ENCODE measurements at places on chromosomes 3 and 15.
A peak's percentile ranks its signal among the peaks of the same experiment; 100 is the strongest.

GRCh38 chr15:66933932-66934867, 131.2 kb upstream of the SMAD3 start:
- H3K36me3 ChIP-seq: no peaks in the 10 kb centered on the region
- H3K27ac ChIP-seq: no peak overlapping the region
- no peak for ATAC-seq

GRCh38 chr15:81111510-81112470, 22.3 kb upstream of the CFAP161 start:
- H3K36me3 ChIP-seq: no peaks in the 10 kb centered on the region
- H3K27ac ChIP-seq: no peak overlapping the region
- peaks cover 9% of the 10 kb centered on the region for H3K4me1 ChIP-seq
- ATAC-seq: peak; percentile 95
- H3K4me3 ChIP-seq: no peak overlapping the region

- H3K4me3 ChIP-seq: peak overlapping the region; percentile 47
- H3K36me3 ChIP-seq: peaks cover under 1% of the 10 kb centered on the region
- ATAC-seq: no peak
- H3K4me1 ChIP-seq: peaks cover 39% of the 10 kb centered on the region
- no peaks in the 10 kb centered on the region for H3K27me3 ChIP-seq
- H3K27ac ChIP-seq: peak overlapping the region; percentile 86
Observed at GRCh38 chr3:178966299-178967176, 105.1 kb downstream of the ZMAT3 start.

GRCh38 chr3:105559856-105560255, 193.1 kb downstream of the ALCAM start:
- H3K4me1 ChIP-seq: no peaks in the 10 kb centered on the region
- H3K27ac ChIP-seq: no peak overlapping the region
- H3K27me3 ChIP-seq: no peaks in the 10 kb centered on the region
- H3K36me3 ChIP-seq: peaks cover 58% of the 10 kb centered on the region
- ATAC-seq: no peak
- no peak overlapping the region for H3K4me3 ChIP-seq

- H3K27me3 ChIP-seq: peaks cover 8% of the 10 kb centered on the region
- no peak overlapping the region for H3K4me3 ChIP-seq
Observed at GRCh38 chr15:69792823-69793222, 304.9 kb downstream of the TLE3 start.

- H3K36me3 ChIP-seq: no peaks in the 10 kb centered on the region
- ATAC-seq: no peak
- H3K27me3 ChIP-seq: peaks cover 22% of the 10 kb centered on the region
- peaks cover 6% of the 10 kb centered on the region for H3K4me1 ChIP-seq
- H3K27ac ChIP-seq: no peak overlapping the region
Observed at GRCh38 chr3:126540342-126540849, 16.4 kb downstream of the CHST13 start.

GRCh38 chr15:33623010-33623409, 312.2 kb downstream of the RYR3 start:
- peaks cover 18% of the 10 kb centered on the region for H3K27me3 ChIP-seq
- no peak overlapping the region for H3K4me3 ChIP-seq
- H3K4me1 ChIP-seq: no peaks in the 10 kb centered on the region
- H3K27ac ChIP-seq: no peak overlapping the region

DNA sequence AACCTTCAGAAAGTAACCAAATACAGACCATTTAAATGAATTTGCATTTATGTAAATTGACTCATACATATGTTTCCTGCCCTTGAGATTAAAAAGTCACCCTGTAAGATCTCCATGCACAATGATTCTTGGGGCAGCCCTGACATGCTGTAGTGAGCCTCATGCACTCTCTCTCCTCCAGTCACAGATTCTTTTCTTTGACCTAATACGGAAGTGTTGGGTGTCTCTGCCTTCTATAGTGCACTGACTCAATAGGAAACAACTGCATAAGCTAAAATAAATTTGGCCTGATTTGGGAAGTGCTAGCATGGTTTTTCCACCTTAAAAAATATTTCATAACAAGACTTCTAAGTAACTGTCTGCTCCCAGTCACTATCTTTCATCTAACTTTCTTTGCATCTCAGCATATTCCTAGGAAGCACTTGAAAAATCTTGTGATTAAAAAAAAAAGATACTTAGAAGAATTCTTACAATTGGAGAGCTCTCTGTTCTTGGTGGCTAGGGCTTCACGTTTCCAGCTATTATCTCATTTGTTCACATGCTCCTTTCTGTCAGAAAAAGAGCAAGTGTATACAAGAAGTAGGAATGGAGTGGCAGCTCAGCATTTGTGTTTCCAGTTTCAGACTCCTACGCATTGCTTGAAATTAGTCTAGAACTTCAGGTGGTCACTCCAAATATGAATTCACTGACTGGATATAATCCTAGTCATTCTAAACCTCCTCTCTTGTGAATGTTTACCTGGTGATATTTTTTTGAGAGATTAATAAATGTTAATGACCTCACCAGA, 207.9 kb upstream of the COL8A1 start:
- H3K4me3 ChIP-seq: no peak overlapping the region
- no peaks in the 10 kb centered on the region for H3K36me3 ChIP-seq

- H3K4me3 ChIP-seq: no peak overlapping the region
- no peaks in the 10 kb centered on the region for H3K36me3 ChIP-seq
- H3K27ac ChIP-seq: no peak overlapping the region
- ATAC-seq: no peak
Observed at GRCh38 chr3:147395899-147396711, 10.2 kb downstream of the ZIC4 start.

- no peak overlapping the region for H3K4me3 ChIP-seq
- no peaks in the 10 kb centered on the region for H3K36me3 ChIP-seq
- peaks cover 30% of the 10 kb centered on the region for H3K27me3 ChIP-seq
- no peak overlapping the region for H3K27ac ChIP-seq
- H3K4me1 ChIP-seq: no peaks in the 10 kb centered on the region
- no peak for ATAC-seq
Observed at GRCh38 chr15:71344316-71344715, 229.0 kb downstream of the THSD4 start.

DNA sequence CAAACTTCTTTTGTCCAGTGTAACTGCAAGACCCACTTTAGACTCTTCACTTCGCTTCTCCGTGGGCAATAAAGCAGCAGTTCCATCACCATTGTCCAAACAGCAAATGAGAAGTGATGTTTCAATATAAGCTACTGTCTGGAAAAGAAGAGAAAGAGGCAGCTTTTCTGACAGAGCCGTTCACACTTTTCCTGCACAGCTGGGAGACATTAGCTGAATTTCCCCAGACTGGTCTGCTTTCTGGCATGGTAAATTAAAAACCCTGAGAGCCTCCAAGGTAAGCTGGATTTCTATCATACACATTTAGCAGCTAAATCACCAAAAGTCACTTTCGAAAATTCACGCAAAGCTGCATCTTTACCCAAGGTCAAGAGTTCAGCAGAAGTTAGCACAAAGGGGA, 108.5 kb upstream of the CMC1 start:
- no peaks in the 10 kb centered on the region for H3K4me1 ChIP-seq
- no peak overlapping the region for H3K4me3 ChIP-seq
- no peaks in the 10 kb centered on the region for H3K36me3 ChIP-seq
- ATAC-seq: no peak

DNA sequence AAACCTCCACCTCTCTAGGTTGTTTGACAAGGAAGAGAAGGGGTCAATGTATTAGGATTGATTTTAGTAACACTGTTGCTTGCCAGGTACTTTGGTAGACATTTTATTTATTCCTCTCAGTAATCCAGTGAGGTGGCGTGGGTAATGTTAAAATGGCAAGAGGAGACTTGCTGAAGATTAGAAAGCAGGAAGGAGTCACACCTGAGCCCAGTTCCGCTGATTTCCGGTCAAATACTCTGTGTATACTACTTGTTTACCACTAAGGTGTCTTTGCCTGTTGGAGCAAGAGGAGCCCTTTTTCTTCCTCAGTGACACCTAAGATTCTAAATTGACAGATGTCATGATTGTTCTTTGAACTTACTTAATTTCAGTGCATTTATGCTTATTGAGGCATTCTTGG, 1.7 kb downstream of the OXNAD1 start:
- ATAC-seq: no peak
- H3K27me3 ChIP-seq: no peaks in the 10 kb centered on the region
- H3K4me1 ChIP-seq: peaks cover 24% of the 10 kb centered on the region

- H3K36me3 ChIP-seq: no peaks in the 10 kb centered on the region
- peaks cover 31% of the 10 kb centered on the region for H3K27me3 ChIP-seq
- ATAC-seq: no peak
- no peak overlapping the region for H3K27ac ChIP-seq
- H3K4me3 ChIP-seq: no peak overlapping the region
- no peaks in the 10 kb centered on the region for H3K4me1 ChIP-seq
Observed at GRCh38 chr3:160617636-160618035, 52.3 kb upstream of the KPNA4 start.

DNA sequence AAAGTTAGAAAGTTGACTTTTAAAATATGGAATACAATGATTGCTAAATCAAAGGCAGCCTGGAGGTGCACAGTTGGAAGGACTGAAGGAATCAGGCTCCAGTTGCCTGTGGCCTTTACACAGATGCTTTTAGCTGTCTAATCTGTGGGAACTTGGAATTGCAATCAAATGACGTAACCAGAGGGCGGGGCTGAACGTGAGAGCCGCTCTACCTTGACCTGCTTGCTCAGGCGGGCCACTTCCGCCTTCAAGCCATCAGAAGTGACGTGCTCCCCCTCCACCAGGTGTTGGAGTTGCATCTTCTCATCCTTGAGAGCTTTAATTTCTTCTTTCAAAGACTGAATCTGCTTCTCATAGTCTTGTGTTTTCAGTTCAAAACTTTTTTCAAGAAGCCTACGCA, 37.7 kb upstream of the GNB5 start:
- peaks cover 67% of the 10 kb centered on the region for H3K4me1 ChIP-seq
- peak overlapping the region; percentile 95 for H3K27ac ChIP-seq
- no peaks in the 10 kb centered on the region for H3K36me3 ChIP-seq
- peak; percentile 71 for ATAC-seq
- H3K4me3 ChIP-seq: no peak overlapping the region

DNA sequence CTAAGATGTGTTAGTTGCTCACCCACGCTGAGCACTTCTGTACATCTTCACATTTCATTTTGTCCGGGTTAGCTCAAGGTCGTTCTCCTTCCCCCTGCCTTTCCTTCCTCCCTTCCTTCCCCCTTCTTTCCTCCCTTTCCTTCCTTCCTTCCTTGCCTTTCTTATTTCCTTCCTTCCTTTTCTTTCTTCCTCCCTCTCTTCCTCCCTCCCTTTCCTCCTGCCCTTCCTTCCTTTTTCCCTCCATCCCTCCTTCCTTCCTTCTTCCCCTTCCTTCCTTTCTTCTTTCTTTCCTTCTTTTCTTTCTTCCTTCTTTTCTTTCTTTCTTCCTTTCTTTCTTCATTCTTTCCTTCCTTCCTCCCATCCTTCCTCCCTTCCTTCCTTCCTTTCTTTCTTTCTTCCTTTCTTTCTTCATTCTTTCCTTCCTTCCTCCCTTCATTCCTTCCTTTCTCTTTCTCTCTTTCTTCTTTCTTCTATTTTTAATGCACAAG, 129.8 kb downstream of the FAM174B start:
- no peak overlapping the region for H3K4me3 ChIP-seq
- H3K27me3 ChIP-seq: peaks cover 10% of the 10 kb centered on the region

- H3K4me1 ChIP-seq: no peaks in the 10 kb centered on the region
- no peak overlapping the region for H3K4me3 ChIP-seq
- no peak for ATAC-seq
- no peak overlapping the region for H3K27ac ChIP-seq
- H3K27me3 ChIP-seq: peaks cover 22% of the 10 kb centered on the region
- H3K36me3 ChIP-seq: no peaks in the 10 kb centered on the region
Observed at GRCh38 chr3:127254033-127254644, 33.7 kb downstream of the PRR20G start.

- H3K36me3 ChIP-seq: no peaks in the 10 kb centered on the region
- peaks cover 46% of the 10 kb centered on the region for H3K4me1 ChIP-seq
Observed at GRCh38 chr3:33438881-33439545, 1.2 kb downstream of the UBP1 start.

DNA sequence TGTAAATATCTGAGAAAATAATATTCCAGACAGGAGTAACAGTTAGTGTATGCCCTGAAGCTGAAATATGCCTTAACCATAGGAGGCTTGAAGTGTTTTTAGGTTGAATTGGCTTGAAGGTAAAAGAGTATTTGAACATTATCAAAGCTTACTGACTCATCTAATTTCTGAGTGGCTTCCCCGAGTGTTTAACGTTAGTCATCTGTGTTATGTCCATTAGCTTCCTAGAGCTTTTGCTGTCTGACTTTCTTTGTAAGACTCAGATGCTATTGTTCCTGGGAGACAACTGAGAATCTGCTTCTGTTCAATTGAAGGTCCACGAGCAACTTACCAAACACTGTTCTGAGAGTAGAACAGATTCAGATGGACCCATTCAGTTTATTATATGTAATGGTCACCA, 656.8 kb upstream of the NECTIN3 start:
- no peak overlapping the region for H3K27ac ChIP-seq
- H3K4me3 ChIP-seq: no peak overlapping the region
- no peaks in the 10 kb centered on the region for H3K36me3 ChIP-seq
- H3K4me1 ChIP-seq: no peaks in the 10 kb centered on the region
- ATAC-seq: no peak
- no peaks in the 10 kb centered on the region for H3K27me3 ChIP-seq

- no peaks in the 10 kb centered on the region for H3K27me3 ChIP-seq
- H3K36me3 ChIP-seq: peaks cover 10% of the 10 kb centered on the region
Observed at GRCh38 chr15:40829115-40829514, 607 bp upstream of the PPP1R14D start.

DNA sequence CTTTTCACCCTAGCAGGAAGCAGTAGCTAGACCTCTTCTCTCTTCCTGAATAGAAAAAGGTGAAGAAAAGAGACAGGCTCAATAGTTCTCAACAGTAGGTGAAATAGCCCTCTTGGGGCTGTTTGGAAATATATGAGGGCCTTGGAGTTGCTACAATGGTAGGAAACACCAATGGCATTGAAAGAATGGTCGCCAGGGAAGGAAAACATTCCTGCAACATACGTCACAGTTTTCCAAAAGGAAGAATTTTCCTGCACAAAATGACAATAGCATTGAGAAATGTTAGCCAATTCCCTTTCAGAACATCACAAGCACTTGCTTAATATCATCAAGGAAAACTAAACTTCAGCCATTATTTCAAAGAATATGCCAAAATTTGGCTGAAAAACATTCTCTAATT, 484.5 kb downstream of the IGSF11 start:
- H3K4me3 ChIP-seq: no peak overlapping the region
- H3K27me3 ChIP-seq: no peaks in the 10 kb centered on the region
- no peaks in the 10 kb centered on the region for H3K4me1 ChIP-seq
- H3K27ac ChIP-seq: no peak overlapping the region
- ATAC-seq: no peak

DNA sequence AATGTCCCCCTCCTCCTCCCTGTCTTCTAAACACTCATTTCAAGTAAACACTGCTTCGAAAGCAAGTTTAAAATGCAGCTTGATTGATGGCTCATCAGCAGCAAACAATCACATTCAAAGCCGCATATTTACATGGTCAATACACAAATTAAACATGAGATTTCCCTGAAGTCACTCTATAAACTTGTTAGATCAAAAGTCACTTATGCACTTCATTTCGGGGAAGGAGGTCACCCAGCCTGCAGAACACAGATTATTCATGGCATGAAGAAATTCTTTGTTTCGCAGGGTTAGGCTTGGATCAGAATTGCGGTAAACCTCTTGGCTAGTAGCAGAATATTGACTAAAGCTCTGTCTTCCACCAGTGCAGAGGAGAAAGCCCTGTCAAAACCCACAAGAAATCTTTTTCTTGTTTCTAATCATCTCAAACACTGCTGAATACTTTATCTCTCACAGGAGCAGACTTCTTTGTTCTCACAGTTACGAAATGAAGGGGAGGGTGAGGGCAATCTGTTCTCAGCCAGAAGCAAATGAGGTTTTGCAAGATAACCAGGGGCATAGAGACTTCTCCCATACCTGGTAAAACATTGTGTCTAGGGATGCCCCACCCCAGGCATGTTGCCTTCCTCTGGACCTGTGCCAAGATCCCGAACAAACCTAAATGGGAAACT, 133.3 kb upstream of the CHL1 start:
- H3K27ac ChIP-seq: no peak overlapping the region
- H3K4me3 ChIP-seq: no peak overlapping the region
- H3K27me3 ChIP-seq: peaks cover 7% of the 10 kb centered on the region
